Suppressor macrophage (primary cell): ENCODE measurements at places on chromosomes 2 and 18.

DNA sequence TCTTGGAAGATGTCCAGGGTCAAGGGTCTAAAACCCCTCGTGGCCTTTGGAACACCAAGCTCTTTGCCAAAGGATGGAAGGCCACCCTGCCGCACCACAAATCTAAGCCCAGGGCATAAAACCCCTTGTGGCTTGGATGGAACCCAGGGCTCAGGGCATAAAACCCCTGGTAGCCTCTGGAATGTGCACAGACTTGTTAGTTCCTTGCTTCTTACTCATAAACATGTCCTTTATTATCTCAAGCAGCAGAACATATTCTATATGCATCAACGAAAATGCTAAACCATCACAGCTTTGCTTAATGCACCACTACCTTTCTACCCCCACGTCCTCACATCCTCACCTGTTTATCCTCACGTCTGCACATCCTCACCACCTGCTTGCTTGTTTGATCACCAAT is 998.0 kb downstream of the DSC3 start:
- no peak for DNase-seq

GRCh38 chr2:99863903-99864270 is 278.5 kb downstream of the AFF3 start:
- no peak for DNase-seq

- no peak for DNase-seq
Observed at GRCh38 chr18:38413193-38413592, 847.6 kb upstream of the CELF4 start.

GRCh38 chr2:197954328-197954727 is 149.9 kb downstream of the PLCL1 start:
- DNase-seq: no peak

- no peak for DNase-seq
Observed at GRCh38 chr2:193966590-193966989, 1690.4 kb upstream of the SLC39A10 start.

- DNase-seq: peak; percentile 10
Observed at GRCh38 chr18:36128530-36128870, 640 bp downstream of the SLC39A6 start.

- DNase-seq: peak; percentile 73
Observed at GRCh38 chr2:144507441-144508171, 12.3 kb downstream of the ZEB2 start.

DNA sequence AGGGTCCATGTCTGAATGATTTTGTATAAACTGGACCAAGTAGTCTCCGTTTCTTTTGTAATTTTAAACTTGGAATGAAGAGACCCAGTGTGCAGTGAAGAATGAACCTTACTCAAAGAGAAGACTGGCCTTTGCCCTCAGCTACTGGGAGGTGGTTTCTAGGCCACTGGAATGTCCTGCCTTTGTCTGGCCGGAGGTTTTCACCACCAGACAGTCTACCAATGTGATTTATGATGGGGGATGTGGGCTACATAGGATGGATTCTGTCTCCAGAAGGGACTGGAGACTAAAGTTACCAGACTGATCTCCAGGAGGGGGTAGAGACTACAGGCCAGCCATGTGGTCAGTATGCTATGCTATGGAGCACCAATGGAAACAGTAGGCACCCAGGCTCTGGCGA is 42.8 kb upstream of the RAB31 start:
- DNase-seq: no peak

DNA sequence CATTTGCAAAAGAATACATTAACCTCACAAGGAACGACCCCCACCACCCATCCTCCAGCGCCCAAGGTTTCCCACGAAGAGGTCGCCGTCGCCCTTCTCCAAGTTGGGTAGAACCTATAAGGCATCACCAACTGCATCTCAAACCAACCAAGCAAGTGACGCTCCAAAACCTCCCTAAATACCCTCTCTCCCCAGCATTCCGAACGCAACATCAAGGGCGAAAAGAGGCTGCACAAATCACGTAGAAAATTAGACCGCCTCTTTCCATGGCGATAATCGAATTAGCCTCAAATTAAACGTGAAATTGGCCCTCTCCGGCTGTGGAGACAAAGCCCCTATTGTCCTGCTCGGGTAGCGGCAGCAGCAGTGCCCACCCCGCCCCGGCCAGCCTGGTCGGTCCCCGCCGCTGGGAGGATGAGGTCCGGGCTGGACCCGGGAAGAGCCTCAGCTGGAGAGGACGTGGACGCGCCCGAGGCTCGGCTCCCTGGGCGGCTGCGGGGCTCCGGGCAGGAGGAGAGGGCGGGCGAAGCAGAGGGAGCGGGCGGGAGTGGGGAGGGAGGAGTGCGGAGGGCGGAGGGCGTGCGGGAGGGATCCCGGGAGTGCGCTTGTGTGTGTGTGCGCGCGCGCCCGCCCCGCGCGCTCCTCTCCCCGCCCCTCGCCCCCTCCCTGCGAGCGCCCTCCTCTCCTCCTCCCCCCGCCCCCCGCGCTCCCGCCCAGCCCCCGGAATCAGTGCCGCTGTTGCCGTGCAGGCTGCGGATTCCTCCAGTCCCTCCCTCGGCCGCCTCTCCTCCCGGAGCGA is at the start of gene SPTBN1:
Gene SPTBN1, plus strand, starts transcription at position 765 of the 799 bp plus-strand sequence. CDS start 70,092 bp downstream, outside the sequence.
- DNase-seq: peak; percentile 30

DNA sequence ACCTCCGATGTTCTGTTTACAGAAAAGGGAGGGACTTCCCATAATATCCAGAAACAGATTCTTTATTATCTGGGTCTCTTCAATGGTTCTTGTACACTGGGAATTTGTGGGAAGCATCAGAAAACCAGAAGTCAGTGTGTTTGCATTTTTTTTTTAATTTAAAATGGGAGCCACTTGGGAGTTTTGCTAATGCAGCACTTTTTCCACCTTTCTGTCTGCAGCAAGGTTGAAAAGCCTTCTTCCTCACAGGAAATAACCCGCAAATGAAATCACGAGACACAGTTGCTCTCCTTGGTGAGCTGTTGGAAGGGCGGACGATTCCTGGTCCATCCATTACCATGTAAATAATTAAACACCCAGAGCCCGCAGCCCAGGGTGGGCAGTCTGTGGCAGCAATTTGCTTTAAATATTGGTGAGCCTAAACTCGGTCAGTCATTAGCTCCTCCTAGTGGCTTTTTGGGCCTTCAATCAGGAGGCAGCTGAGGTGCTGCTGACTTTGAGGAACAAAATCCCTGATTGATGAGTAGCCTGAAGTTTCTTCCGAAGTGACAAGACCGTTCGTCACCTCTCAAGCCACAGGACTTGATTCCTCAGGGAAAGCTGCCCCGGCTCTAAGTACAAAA is 471.5 kb downstream of the EPHA4 start:
- no peak for DNase-seq
